C1 segment of cervical spinal cord (tissue), 14 donors: ENCODE measurements at places on chromosomes 5 and 9.

DNA sequence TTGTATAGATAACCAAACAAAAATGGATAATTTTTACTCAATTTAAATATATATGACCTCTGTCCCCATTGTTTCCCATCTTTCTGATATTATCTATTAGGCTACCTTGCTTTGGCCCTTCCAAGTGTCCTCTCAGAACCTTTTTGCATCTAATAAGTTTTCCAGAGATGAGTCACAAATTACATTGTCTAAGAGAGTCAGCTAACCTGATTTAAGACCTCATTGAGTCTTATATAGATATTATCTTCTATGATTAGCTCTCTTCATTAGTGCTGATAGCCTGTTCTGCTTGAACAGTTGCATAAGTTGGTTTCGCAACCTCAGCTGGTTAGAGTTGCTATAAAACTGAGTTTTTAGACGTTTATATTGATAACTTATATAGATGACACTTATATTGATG lies 623.1 kb downstream of the LRRC70 start:
- no peak for DNase-seq

GRCh38 chr5:111234125-111234524 lies 9.9 kb downstream of the CAMK4 start:
- DNase-seq = no peak

GRCh38 chr5:141816598-141817399 lies 61.4 kb downstream of the PCDH1 start:
- no peak for DNase-seq

GRCh38 chr5:114948363-114948762 lies 221.3 kb downstream of the TRIM36 start:
- DNase-seq = no peak

DNA sequence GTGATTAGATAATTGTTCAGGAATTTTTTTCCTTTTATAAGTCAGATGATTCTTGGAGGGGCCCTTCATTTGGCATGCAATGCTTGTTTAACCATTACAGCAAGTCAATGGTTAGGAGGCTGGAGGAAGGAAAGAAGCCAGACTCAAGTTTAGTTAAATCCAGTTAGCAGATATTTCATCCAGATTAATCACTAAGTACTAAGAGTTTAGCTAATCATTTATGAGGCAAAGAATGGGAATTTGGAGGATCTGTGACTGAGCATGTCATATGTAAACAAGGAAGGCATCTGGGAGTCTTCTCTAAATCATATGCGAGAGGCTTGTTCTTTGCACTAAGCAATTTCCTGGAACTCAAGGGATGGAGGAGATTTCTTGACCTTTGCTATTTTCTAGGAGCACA lies 145.3 kb upstream of the SGCD start:
- no peak for DNase-seq

DNA sequence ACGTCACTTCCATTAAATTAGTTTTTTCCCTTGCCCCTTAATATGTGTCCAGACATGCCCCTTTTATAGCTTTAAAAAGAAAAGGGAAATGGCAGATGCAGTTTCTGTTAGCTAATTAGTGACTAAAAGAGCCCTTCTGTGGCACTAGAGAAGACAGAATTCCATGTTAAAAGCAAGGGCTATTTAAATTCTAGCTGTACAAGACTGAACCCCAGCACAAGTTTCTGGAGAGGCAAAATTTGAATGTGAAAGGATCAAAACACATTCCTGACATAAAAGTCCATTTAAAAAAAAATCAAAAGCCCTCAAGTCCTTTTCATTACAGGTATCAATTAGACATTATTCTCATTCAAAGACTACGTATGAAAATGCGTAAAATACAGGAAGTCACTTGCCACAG lies 78.7 kb downstream of the HAPLN1 start:
- DNase-seq = no peak

DNA sequence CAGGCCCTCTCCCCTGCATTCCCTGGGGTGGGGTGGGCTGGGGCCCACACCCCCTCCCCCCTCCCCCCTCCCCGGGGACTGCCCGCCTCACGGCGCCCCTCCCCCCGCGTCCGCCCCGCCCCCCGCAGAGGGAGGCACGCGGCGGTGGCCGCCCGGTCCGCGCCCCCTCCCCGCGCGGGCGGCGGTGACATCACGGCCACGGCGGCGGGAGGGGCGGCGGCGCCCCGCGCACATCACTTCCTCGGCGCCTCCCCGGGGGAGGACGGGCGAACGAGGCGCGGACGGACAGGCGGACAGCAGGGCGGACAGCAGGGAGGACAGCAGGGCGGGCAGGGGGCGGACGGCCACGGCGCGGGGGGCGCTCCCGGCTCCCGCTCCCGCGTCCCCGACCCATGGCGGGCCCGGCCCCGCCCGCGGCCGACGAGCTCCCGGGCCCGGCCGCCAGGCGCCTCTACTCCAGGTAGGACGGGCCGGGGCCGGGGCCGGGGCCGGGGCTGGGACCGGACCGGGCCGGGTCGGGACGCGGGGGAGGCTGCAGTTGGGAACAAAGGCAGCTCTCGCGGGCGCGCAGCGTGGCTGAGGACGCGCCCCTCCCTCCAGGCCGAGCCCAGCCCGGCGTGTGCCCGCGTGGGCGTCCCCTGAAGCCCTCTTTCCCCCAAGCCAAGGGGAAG lies at the start of gene GPSM1:
Gene GPSM1 (plus strand): TSS at position 236 of the 671 bp plus-strand sequence. CDS start 157 bp downstream, at position 393.
- no peak for DNase-seq

DNA sequence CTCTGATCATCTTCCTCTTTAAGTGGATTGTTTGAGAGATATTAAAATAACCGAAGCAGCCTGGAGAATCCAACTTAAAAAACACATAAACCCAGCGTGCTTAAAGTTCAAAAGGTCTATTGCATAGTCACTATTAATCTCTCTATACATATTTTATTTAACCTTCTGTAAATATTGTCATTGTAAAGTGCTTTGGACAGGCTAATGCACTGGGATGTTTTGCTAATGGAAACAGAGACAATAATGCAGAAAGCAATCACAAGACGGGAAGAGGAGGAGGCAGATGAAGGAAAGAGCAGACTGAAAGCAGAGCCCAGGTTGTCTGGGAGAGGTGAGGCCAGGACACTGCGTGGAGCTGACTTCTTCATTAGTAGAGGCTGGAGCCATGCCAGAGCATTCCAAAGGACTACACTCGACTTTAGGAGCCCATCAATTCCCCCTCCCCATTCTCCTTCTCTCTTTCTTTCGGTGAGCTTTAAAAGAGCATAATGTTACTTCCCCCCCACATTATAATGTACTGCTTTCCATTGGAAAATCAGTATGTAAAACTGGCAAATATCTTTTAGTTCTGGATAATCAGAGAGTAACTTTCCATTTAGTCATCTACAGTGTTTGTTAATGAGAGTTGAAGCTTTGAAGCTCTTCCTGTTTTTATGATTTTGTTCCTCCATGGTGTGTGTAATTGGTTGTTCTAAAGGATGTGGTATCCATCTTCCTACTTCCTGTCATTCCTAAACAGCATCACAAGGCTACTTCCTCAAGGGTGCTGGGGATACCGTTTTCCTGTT lies 307.3 kb upstream of the MPDZ start:
- DNase-seq = no peak

DNA sequence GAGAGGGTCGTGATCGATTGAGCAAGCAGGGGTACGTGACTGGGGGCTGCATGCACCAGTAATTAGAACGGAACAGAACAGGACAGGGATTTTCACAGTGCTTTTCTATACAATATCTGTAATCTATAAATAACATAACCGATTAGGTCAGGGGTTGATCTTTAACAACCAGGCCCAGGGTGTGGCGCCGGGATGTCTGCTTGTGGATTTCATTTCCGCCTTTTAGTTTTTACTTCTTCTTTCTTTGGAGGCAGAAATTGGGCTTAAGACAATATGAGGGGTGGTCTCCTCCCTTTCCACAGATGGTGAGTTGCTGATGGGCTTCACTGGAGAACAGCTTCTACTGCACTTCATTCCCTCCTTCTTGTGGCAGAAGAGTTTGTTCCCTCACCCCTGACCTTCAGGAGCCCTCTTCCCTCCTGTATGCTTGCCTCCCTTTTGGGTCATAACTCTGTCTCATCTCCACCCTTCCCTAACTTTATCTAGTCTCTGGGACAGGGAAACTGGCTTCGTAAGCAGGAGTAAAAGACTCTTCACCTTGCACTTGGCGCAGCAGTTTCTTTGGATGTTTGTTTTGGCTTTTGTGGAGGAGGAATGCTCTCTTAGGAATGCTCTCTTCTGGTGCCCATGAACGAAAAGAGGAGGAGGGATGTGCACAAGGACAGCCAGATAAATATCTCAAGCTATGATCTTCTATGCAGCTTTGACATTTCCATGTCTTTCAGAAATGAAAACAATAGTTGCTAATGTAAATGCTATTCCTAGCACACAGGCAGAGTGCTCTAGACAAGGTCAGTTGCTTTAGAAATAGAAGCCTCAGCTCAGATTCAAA lies 139.8 kb upstream of the RPS23 start:
- no peak for DNase-seq

- no peak for DNase-seq
These were observed 413.6 kb upstream of the GRAMD2B start for GRCh38 chr5:126009566-126009965.

- no peak for DNase-seq
These were observed 1.8 kb upstream of the AQP7 start for GRCh38 chr9:33403941-33404787.
